ENCODE measurements at places on chromosomes 5 and 9.
A peak's percentile ranks its signal among the peaks of the same experiment; 100 is the strongest.

GRCh38 chr5:108083232-108083631, 298.7 kb downstream of the FBXL17 start:
- peaks cover 13% of the 10 kb centered on the region for H3K4me1 ChIP-seq
- no peak for DNase-seq
- no peaks in the 10 kb centered on the region for H3K27me3 ChIP-seq

- H3K27me3 ChIP-seq = no peaks in the 10 kb centered on the region
- H3K4me3 ChIP-seq = no peak overlapping the region
- no peak for DNase-seq
- no peaks in the 10 kb centered on the region for H3K36me3 ChIP-seq
- no peak overlapping the region for H3K27ac ChIP-seq
Measured at GRCh38 chr5:158020555-158021418, 161.8 kb upstream of the CLINT1 start.

DNA sequence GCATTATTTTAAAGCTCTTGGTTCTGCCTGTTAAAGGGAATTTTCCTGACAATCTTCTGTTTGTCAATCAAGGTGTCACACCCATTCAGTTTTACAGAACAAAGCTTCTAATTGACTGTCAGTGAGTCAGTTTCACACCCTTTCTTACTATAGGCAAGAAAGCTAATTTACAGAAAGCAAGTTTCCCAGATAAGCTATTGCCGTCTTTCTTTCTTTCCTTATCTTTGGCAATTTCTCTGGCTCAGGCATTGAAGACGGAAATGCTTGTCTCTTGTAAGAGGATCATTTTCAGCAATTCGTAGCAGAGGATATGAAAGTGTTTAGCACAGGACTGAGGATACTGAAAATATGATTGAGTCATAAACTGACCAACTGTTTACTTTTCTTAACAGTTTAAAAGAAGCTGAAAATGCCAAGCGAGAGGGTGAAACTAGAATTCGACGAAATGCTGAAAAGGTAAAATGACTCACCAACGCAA, 27.0 kb downstream of the SPINK5 start:
- no peaks in the 10 kb centered on the region for H3K27me3 ChIP-seq
- H3K4me3 ChIP-seq = no peak overlapping the region
- no peaks in the 10 kb centered on the region for H3K36me3 ChIP-seq
- H3K4me1 ChIP-seq = no peaks in the 10 kb centered on the region

DNA sequence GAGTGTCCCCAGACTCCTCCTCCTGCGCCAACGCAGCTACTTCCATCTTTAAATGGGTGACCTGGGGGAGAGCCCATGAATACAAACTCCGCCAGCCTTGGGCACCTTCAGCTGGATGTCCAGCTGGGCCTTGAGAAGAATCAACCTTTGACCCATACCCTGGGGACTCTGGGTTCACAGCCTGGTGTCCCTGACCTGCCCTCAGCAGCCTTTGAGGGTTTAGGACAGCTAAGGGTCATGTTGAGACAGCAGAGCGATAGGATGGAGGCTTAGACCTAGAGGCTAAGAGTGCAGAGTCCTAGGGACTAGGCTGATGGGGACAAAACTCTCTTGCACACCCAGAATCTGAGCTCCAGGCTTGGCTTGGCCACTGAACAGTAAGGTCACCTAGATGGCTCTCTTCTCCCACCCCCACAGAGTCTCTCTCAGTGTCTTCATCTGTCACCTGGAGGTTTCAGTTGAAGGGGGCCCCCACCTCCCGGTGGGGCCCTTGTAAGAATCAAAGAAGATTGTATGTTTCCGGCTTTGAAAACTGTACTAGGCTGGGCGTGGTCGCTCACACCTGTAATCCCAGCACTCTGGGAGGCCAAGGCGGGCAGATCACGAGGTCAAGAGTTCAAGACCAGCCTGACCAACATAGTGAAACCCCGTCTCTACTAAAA, 6.7 kb upstream of the AQP3 start:
- DNase-seq = no peak
- H3K27me3 ChIP-seq = no peaks in the 10 kb centered on the region

DNA sequence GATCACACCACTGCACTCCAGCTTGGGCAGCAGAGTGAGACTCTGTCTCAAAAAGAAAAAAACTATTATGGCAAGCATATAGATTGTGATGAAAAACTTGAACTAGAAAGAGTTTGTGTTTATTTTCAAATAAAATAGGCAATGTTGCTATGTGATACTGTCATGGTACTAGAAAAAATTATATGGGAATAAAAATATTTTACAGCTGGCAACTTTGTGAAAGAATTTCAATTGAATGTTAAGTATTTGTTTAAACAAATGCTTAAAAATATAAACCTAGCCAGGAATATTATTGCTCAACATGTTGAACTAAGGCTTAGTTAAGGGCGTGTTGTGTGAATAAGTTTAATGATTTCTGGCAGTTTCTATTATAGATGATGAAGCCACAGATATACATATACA, 31.7 kb downstream of the HSDL2 start:
- no peaks in the 10 kb centered on the region for H3K27me3 ChIP-seq
- peaks cover 9% of the 10 kb centered on the region for H3K4me1 ChIP-seq
- peaks cover 11% of the 10 kb centered on the region for H3K36me3 ChIP-seq
- peak overlapping the region; percentile 54 for H3K27ac ChIP-seq

- no peak overlapping the region for H3K27ac ChIP-seq
- H3K4me3 ChIP-seq = no peak overlapping the region
- DNase-seq = no peak
- peaks cover 21% of the 10 kb centered on the region for H3K36me3 ChIP-seq
- H3K27me3 ChIP-seq = no peaks in the 10 kb centered on the region
- H3K4me1 ChIP-seq = peaks cover 5% of the 10 kb centered on the region
Measured at GRCh38 chr5:82275216-82275664, 2.9 kb downstream of the RPS23 start.

- no peak for DNase-seq
- no peaks in the 10 kb centered on the region for H3K27me3 ChIP-seq
- no peak overlapping the region for H3K4me3 ChIP-seq
- H3K36me3 ChIP-seq = no peaks in the 10 kb centered on the region
- H3K4me1 ChIP-seq = peaks cover 4% of the 10 kb centered on the region
Measured at GRCh38 chr5:120942596-120943350, 478.7 kb downstream of the PRR16 start.

DNA sequence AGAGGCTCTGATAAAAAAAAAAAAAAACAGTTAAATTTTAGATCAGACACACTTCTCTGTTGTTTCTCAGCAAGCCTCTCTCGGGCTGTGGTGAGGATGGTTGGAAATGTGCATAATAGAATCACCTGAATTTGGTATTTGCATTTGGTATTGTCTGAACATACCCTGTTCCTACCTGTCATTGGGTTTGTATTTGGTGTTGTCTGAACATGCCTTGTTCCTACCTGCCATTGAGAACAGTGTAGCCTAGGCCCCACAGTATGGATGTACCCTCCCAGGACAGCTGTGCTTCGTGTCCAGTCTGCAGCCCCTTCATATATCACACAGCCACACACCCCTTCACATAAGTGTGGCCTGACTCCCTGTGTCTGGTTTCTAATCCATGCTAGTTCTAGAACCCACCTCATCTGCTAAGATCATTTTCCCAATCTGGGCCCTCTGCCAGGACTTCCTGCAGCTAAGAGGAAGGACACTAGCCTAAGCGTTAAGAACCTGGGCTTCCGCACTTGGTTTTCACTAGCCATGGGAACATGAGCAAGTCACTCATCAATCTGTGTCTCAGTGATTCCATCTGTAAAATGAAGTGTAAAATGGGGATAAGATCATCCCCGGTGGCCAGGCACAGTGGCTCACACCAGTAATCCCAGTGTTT, 49.2 kb downstream of the ITGA2 start:
- DNase-seq = no peak
- no peaks in the 10 kb centered on the region for H3K4me1 ChIP-seq
- H3K27me3 ChIP-seq = no peaks in the 10 kb centered on the region
- H3K36me3 ChIP-seq = no peaks in the 10 kb centered on the region

GRCh38 chr9:76610011-76610352, 151.0 kb downstream of the GCNT1 start:
- no peaks in the 10 kb centered on the region for H3K36me3 ChIP-seq
- no peak overlapping the region for H3K27ac ChIP-seq
- H3K4me1 ChIP-seq = no peaks in the 10 kb centered on the region
- H3K27me3 ChIP-seq = no peaks in the 10 kb centered on the region
- H3K4me3 ChIP-seq = no peak overlapping the region

DNA sequence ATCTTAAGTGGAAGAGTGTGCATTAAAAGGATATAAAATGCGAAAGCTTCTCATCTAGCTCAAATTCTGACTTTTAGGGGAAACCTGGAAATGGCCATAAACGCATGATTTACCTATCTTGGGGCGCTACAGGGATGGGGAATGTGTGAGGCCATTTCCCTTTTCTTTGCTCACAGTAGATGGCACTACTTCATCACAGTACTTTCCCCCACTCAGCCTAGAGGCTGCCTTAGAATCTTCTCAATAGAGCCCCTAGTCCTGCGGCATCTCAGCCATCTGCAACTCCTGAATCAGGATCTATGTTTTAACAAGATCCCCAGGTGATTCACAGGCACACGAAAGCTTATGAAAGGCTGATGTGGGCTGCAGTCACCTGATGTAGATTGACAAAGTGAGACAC, 110.8 kb downstream of the LHFPL2 start:
- no peak overlapping the region for H3K4me3 ChIP-seq
- H3K27ac ChIP-seq = no peak overlapping the region
- DNase-seq = no peak

DNA sequence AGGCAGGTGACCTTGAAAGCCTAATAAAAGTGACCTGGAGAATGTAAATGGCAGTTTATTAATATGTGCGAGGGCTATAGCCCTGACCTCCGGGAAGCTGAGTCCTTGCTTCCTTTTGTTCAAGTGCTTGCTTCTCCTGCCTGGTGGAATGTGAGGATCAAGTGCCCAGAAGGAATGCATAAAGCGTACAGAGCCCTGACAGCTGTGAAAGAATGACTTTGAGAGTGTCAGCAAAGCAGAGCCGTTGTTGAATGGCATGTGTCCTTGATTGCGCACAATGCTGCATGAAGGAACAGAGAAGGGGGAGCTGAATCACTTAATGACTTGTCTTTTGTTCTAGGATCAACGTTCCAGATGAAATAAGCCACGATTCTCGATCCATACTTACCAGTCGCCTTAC, 133.0 kb downstream of the SLF1 start:
- no peak overlapping the region for H3K4me3 ChIP-seq
- no peaks in the 10 kb centered on the region for H3K27me3 ChIP-seq
- H3K4me1 ChIP-seq = no peaks in the 10 kb centered on the region

DNA sequence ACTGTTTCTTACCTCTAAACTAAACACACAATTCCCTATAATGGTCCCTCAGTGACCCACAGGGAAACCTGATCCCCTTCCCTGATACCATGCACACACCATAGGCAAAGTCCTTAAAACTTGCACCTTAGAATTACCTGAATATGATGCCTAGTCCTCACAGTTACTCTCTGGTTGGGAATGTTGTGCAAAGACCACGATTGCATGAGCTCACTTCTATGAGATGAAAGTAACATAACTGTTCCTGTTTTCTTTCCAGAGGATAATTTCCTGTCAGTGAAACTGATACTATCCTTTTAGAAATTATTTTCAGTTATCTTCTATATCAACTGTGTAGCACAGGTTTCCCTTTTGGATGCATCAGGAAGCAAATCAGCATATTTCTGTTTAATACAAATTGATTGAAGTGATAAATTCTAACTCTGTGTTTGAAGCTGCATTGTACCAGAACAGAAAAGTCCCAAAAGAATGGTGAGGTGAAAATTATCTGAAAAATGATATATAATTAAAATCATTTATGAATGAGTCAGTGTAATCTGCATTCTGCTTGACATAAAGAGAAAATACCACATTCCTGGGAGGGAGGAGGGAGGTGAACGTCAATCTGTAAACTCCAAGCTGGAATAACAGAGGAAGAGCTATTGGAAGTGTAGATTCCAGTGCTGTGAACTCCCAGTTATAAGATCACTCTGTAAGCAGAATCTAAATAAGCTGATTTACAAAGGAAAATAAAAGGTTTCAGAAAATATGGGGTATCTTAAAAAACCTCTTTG, 51.2 kb upstream of the TNFAIP8 start:
- peak overlapping the region; percentile 35 for H3K27ac ChIP-seq
- H3K4me3 ChIP-seq = no peak overlapping the region
- H3K4me1 ChIP-seq = peaks cover 29% of the 10 kb centered on the region
- no peaks in the 10 kb centered on the region for H3K27me3 ChIP-seq
- no peaks in the 10 kb centered on the region for H3K36me3 ChIP-seq

DNA sequence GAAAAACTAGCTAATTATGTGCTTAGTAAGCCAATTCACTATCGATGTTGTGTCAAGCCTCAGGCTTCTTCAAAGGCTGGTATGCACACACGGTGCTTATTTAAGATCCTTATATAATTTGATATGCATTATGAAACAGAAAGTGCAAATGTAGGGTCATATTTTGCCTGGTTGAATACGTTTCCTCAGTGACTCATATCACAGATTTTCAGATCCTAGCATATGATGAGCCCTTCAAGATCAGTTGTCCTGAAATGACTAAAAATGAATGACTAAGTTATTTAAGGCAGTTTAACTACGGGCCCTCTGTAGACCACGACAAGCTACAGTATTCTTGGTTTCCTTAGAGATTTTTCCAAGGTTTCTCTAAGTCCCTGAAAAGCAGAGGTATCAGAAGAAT, 778.3 kb downstream of the PRELID2 start:
- H3K27me3 ChIP-seq = no peaks in the 10 kb centered on the region
- no peak overlapping the region for H3K4me3 ChIP-seq
- H3K27ac ChIP-seq = no peak overlapping the region
- DNase-seq = no peak
- H3K36me3 ChIP-seq = no peaks in the 10 kb centered on the region

- DNase-seq = no peak
- H3K27ac ChIP-seq = no peak overlapping the region
- H3K4me3 ChIP-seq = no peak overlapping the region
- no peaks in the 10 kb centered on the region for H3K4me1 ChIP-seq
- no peaks in the 10 kb centered on the region for H3K27me3 ChIP-seq
Measured at GRCh38 chr9:2745560-2746380, 28.5 kb downstream of the KCNV2 start.

GRCh38 chr5:98540056-98540455, 233.4 kb upstream of the RGMB start:
- no peaks in the 10 kb centered on the region for H3K4me1 ChIP-seq
- no peaks in the 10 kb centered on the region for H3K27me3 ChIP-seq
- H3K4me3 ChIP-seq = no peak overlapping the region
- no peak for DNase-seq
- no peak overlapping the region for H3K27ac ChIP-seq

DNA sequence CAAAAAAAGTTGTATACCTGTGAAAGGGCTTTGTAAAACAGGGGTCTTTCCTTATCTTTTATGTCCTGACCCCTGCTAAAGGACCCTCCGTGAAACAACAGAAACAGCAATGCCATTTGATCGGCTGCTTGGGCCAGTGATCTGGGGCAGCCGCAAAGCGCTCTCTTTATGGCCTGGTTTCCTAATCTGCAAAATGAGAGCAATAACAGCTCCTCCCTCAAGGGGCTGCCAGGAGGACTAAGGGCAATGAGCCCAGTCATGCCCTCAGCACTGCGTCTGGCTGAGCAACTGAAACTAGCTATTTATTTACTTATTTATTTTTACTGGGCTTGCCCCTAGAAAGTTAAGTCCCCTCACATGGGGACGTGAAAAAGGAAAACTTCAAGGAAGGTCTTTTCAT, 18.3 kb downstream of the CMBL start:
- H3K4me3 ChIP-seq = peak overlapping the region; percentile 21
- peak overlapping the region; percentile 33 for H3K27ac ChIP-seq
- peaks cover 14% of the 10 kb centered on the region for H3K4me1 ChIP-seq
